ENCODE measurements at places on chromosomes 3 and 15. TPM values are rescaled to one million over a fixed set of nuclear protein-coding genes. Genes with fewer than 3 reads are reported as not detected.

DNA sequence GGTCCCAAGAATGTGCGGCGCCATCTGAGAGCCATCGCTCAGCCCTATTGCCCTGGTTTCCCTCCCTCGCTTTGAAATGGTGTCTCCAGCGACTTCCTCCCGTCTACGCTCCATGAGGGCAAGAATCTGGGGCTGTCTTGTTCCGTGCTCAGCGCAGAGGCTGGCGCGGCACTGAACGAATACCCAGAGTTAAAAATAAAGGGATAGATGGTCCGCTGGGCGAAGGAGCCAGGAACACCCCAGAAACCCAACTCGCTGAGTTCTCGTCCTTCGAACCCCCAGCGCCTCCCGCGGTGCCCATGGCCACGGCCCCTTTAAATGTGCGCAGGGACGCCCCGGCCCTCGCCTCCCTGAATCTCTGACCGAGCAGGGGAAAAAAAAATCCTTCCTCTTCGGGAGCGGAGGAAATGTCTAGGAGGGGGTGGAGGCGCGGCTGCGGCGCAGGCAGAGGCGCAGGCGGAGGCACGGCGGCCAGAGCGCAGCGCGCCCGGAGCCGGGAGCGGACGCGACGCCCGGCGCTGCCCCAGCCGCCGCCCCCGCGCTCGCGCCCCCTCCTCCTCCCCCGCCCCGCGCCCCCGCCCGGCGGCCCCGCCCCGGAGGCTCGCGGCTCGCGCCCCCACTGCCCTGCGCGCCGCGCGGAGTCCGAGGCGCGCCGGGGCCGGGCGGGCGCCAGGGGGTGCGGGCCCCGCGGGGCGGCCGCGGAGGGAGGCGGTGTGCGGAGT is 8.5 kb upstream of the FGD5 start:
- H3K36me3 ChIP-seq: no peaks in the 10 kb centered on the region
- DNase-seq: no peak
- peaks cover 13% of the 10 kb centered on the region for H3K4me1 ChIP-seq
- peak overlapping the region; percentile 65 for H3K27ac ChIP-seq

PLA2G4B gene
- 3.2 TPM for total RNA-seq

- no peaks in the 10 kb centered on the region for H3K27me3 ChIP-seq
- no peak for DNase-seq
- no peaks in the 10 kb centered on the region for H3K36me3 ChIP-seq
- H3K27ac ChIP-seq: no peak overlapping the region
- peaks cover 8% of the 10 kb centered on the region for H3K4me1 ChIP-seq
Observed at GRCh38 chr15:74773329-74773728, 8.6 kb upstream of the CSK start.

GRCh38 chr3:4799266-4800256 is 179.7 kb upstream of the BHLHE40 start:
- peaks cover 2% of the 10 kb centered on the region for H3K36me3 ChIP-seq
- peak overlapping the region; percentile 45 for H3K27ac ChIP-seq
- no peaks in the 10 kb centered on the region for H3K27me3 ChIP-seq
- peaks cover 21% of the 10 kb centered on the region for H3K4me1 ChIP-seq
- H3K4me3 ChIP-seq: no peak overlapping the region

FMN1 gene
- 0.84 TPM for total RNA-seq

DNA sequence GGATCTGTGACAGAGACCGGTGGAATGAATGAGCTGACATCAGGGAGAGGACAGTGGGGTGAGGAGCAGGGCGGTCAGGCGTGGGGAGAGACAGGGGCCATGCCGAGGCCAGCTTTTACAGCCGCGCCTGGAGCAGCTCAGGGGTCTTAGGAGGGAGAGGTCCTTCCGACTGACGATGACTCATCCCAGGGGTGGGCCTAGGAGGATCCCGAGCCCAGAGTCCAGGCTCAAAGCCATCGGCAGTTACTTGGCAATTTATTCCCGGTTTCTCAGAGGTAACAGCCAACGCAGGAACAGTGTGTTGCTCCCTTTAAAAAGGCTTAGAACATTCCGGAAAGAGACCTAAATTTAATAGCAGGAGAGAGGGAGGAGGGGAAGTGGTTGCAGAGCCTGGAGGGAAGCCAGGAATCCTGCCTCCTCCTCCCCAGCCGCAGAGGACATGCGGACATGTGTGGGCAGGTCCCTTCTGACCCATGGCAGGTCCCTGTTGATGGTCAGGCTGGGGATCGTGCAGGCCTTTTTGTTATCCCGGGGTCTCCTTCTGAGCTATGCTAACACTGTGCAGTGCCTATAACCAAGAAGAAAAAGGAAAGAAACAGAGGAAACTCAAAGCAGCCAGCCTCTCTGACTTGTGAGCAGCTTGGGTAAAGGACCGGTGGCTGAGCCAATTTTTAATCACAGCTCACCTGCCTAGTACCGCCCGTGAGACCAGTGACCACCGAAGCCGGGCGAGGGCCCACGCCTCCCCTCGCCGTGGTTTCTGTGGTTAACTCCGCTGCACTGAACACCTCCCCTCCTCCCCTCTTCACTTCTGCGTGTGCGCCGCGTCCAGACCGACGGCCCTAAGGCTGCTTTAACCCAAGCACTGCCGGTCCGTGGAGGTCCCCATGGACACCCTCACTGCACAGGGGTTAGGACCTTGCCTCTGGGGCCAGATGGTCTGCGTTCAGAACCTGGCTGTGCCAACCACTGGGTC is 392.4 kb upstream of the PROK2 start:
- DNase-seq: no peak
- H3K36me3 ChIP-seq: no peaks in the 10 kb centered on the region
- H3K4me3 ChIP-seq: no peak overlapping the region
- H3K27ac ChIP-seq: no peak overlapping the region
- H3K27me3 ChIP-seq: no peaks in the 10 kb centered on the region
- peaks cover 5% of the 10 kb centered on the region for H3K4me1 ChIP-seq

PAQR9 gene
- 24.3 TPM for total RNA-seq

DNA sequence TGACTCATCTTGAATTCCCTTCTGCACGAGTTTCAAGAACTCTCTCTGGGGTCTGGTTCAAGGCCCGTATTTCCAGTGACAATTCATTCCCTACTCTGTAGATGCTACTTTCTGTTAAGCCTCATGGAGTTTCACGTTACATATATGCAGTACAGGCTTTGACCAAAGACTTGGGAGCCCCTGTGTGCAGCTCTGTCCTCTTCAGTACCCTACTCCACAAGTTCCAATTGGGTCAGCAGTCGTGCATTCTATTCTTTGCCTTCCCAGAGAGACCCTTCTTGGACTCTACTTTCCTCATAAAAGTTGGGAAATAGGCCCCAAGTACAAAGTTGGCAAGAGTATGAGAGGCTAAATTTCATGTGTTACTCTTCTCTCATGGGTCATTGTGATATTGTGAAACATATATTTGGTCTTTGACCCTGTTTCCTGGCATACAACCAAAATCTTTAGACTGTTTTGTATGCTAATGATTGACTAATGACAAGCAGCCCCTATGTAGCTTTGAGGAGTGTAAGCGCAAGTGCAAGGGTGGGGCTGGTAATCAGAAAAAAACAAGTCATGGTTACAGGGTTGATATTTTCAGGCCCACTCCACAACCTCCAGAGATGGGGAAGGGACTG is 15.0 kb upstream of the CCDC50 start:
- H3K4me1 ChIP-seq: peaks cover 5% of the 10 kb centered on the region
- H3K36me3 ChIP-seq: no peaks in the 10 kb centered on the region
- no peak overlapping the region for H3K27ac ChIP-seq
- no peak for DNase-seq
- H3K27me3 ChIP-seq: no peaks in the 10 kb centered on the region
- H3K4me3 ChIP-seq: no peak overlapping the region

ZNF662 gene
- total RNA-seq: 2.8 TPM

ENTPD3 gene
- not detected for total RNA-seq

DNA sequence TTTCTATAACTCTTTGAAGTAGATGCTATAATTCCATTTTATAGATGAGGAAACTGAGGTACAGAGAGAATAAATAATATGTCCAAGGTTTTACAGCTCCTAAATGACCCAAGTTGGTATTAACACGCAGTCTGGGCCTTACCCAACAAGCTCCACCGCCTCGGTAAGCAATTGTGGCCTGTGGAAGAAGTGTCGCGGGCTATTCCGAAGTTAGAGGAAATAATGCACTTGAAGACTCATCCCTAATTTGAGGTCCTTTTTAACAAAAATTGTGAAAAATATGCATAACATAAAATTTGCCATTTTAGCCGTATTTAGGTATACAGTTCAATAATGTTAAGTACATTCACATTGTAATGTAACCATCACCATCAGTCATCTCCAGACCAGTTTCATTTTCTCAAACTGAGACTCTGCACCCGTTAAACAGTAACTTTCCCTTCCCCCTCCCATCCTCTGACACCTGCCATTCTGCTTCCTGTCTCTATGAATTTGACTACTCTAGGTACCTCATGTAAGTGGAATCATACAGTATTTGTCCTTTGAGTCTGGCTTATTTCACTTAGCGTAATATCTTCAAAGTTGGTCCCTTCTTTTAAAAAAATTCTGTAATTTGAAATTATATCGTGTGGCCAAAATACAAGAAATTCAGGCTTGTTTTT is 18.2 kb downstream of the IDH3A start:
- peaks cover 70% of the 10 kb centered on the region for H3K36me3 ChIP-seq
- H3K4me1 ChIP-seq: no peaks in the 10 kb centered on the region
- no peaks in the 10 kb centered on the region for H3K27me3 ChIP-seq
- no peak overlapping the region for H3K4me3 ChIP-seq

DNA sequence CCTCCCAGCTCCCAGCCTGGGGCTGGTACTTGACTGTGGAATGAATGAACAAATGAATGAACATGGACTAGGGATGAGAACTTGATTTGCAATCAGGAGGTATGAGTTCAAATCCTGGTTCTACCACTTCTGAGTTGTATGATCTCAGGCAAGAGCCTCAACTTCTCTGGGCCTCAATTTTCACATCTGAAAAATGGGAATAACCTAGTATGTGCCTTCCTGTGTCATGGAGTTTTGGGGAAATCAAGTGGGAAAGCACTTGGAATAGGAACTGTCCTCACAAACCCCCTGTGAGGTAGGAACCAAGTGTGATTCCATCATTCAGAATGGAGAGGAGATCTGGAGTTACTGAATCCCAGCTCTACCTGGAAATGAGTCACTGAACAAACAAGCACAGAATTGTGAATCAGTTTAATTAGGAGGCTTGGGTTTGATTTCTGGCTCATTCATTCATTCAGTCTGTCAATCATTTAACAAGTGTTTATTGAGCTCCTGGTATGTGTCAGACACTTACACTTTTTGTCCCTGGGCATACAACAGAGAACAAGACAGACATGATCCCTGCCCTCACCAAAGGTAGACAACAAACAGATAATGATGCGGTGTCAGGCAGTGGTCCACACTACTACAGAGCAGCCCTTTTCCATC is 29.7 kb downstream of the DNASE1L3 start:
- H3K27me3 ChIP-seq: no peaks in the 10 kb centered on the region
- no peak overlapping the region for H3K27ac ChIP-seq
- no peaks in the 10 kb centered on the region for H3K36me3 ChIP-seq
- no peak for DNase-seq
- peaks cover 33% of the 10 kb centered on the region for H3K4me1 ChIP-seq

NPAP1 gene
- 0.08 TPM for total RNA-seq

FAM81A gene
- total RNA-seq: under 0.01 TPM

DNA sequence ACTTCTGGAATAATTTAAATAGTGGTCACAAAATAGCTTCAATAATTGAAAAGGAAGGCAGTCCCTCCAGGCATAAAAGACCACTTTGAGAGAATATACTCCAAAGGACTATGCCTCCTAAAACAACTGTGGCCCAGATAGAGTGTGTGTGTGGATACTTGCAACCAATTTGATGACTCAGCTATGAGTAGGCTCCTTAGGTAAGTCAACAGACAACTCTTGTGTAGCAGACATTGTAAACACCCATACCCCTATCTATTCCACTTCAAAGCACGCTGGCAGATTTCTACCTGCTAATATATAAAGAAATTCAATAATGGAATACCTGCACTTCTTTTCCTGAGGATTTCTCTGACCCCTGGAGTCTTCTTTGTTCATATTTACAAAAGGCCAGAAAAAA is 254.5 kb downstream of the NEK10 start:
- H3K36me3 ChIP-seq: no peaks in the 10 kb centered on the region
- H3K27me3 ChIP-seq: no peaks in the 10 kb centered on the region
- no peaks in the 10 kb centered on the region for H3K4me1 ChIP-seq
- no peak overlapping the region for H3K27ac ChIP-seq
- no peak for DNase-seq

GRCh38 chr3:32240159-32240545 is 1.7 kb downstream of the CMTM8 start:
- peaks cover 31% of the 10 kb centered on the region for H3K4me1 ChIP-seq
- H3K4me3 ChIP-seq: peak overlapping the region; percentile 93
- no peak for DNase-seq
- no peaks in the 10 kb centered on the region for H3K36me3 ChIP-seq
- peak overlapping the region; percentile 87 for H3K27ac ChIP-seq
- H3K27me3 ChIP-seq: no peaks in the 10 kb centered on the region

GRCh38 chr15:84910928-84911623 is 26.6 kb downstream of the SLC28A1 start:
- no peaks in the 10 kb centered on the region for H3K27me3 ChIP-seq
- peaks cover 28% of the 10 kb centered on the region for H3K4me1 ChIP-seq
- H3K27ac ChIP-seq: peak overlapping the region; percentile 67
- H3K4me3 ChIP-seq: no peak overlapping the region
- peaks cover 18% of the 10 kb centered on the region for H3K36me3 ChIP-seq
- DNase-seq: no peak

COL6A5 gene
- not detected for total RNA-seq

DNA sequence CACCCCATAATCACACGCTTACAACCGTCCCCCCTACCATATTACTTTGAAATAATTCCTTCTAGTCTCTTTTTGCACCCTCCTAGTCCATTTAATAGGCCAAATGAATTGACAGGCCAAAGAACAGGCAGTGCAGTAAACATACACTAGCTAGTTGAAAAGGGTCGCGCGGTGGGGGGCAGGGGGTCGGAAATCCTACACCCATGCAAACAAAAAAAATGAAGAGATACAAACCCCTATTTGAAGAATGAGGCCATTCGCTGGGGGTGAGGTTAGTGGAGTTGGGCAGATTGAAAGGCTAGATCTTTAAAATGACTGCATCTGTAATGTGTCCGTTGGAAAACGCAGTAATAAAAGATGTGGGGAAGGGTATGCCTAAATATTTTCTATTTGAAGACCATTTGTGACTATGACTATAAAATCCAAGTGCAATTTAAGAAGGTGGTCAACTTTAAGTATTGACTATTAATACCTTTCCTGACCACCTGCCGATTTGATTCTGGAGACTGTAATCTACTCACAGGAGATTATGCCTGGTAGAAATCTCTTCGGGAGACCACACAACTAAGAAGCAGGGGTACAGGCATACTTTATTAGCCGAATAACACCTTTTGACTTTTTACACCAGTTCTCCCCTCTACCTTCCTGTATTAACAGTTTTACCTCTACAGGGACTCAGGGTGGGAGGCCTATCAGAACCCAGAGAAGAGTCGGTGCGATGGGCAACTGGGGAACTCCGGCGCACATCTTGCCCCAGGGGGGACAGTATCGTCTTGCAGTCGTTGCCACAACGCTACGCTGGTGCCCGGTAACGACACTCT is 762 bp upstream of the ARL6 start:
- no peaks in the 10 kb centered on the region for H3K27me3 ChIP-seq
- H3K36me3 ChIP-seq: no peaks in the 10 kb centered on the region
- peak overlapping the region; percentile 95 for H3K4me3 ChIP-seq
- peak overlapping the region; percentile 51 for H3K27ac ChIP-seq

All from liver (tissue), 10 donors.